ENCODE measurements at places on chromosomes 1 and 21.

DNA sequence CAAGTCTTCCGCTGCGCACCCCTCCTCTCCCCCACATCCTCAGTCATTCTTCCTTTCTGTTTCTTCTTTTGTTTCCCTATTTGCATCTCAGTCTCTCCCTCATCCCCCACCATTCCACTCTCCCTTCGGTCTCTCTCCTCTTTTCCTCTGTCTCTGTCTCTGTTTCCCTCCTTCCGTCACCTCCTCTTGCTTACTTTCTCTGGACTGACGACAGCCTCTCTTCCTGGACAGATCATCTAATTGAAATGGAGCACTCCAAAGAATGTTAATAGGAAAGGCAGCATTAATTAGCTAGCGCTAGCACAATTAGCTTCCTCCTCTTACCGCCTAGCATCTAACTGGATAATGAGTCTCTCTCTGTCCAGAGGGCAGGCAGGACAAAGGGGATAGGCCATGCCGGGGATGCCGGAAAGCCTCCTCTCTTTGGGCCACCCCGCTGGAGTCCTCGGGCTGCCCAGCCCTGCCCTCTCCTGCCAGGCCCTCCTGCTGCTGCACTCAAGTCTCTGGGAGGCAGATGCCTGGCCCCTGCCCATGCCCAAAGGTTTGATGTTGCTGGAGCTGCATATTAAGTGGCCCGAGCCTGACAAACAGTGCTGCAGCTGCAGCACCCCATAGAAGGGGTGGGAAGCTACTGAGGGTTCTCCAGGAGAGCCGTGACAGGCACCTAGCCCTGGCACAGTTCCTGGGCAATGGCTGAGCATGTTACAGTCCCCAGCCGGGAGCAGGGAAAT lies 20.8 kb downstream of the DISP3 start:
- DNase-seq = no peak

- no peak for DNase-seq
Measured at GRCh38 chr1:157292809-157293564, 154.8 kb upstream of the ETV3 start.

DNA sequence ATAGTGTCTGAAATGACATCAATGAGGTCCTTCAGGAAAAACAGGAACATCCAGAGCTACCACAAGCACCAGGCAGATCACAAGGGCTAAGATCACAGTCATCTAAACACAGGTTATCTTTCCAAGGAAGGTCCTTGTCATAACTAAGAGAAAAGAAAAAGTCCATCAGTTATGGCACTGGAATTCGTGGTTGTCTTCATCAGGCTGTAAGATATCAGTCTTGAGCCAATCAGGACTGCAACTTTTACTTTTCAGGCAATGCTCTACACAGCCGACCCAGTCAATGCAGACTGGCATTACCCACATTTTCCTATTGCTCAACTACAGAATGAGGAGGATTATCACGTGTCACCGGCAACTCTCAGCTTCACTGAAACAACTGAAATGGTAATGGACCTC lies 26.4 kb downstream of the SORT1 start:
- no peak for DNase-seq

DNA sequence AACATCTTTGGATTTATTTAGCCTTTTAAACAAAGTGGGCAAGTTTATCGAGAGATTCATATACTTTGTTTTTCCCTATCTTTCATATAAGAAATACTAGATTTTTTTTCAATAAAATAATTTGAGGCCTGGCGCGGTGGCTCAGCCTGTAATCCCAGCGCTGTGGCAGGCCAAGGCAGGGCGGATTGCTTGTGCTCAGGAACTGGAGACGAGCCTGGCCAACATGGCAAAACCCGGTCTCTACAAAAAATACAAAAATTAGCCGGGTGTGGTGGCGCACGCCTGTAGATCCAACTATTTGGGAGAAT lies 1.6 kb upstream of the CDC14A start:
- no peak for DNase-seq

DNA sequence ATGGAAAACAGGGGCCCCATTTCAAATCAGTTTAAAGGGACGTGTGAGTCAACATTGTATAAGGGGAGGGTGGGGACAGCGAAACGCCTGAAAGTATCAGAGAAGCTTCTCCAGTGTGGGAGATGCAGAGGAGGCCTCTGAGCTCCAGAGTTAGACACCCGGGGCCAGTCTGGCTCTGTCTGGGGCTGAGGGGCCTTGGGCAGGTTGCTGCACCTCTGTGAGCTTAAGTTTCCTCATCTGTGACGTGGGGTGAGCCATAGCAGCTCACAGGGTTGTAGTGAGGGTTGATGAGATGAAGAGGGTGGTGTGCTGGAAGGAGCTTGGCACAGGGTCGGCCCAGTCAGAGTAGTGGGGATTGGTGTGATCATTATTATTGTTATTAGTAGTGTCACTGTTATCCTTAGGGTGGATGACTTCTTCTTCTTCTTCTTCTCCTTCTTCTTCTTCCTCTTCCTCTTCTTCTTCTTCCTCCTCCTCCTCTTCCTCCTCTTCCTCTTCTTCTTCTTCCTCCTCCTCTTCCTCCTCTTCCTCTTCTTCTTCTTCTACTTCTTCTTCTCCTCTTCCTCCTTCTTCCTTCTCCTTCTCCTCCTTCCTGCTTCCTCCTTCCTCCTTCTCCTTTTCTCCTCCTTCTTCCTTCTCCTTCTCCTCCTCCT lies 282.0 kb downstream of the PTPRU start:
- no peak for DNase-seq

- DNase-seq = no peak
Measured at GRCh38 chr1:152444045-152444444, 30.0 kb upstream of the CRNN start.

DNA sequence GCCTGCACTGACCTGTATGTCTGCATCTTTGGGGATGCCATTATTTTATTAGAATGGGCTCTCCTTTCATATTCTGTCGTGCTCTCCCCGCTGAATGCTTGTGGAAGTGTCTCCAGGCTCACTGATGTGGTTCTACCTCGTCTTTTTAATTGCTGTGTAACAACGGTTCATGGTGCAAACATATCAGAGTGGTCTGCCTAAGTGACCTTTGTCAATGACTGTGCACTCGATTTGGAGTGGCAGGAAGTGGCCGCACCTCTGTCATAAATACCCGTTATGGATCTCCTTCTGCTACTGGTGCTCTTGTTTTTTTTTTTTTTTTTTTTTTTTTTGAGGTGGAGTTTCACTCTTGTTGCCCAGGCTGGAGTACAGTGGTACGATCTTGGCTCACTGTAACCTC lies 38.3 kb downstream of the SPSB1 start:
- no peak for DNase-seq

- DNase-seq = no peak
Measured at GRCh38 chr1:205204552-205204951, 7.0 kb downstream of the DSTYK start.

DNA sequence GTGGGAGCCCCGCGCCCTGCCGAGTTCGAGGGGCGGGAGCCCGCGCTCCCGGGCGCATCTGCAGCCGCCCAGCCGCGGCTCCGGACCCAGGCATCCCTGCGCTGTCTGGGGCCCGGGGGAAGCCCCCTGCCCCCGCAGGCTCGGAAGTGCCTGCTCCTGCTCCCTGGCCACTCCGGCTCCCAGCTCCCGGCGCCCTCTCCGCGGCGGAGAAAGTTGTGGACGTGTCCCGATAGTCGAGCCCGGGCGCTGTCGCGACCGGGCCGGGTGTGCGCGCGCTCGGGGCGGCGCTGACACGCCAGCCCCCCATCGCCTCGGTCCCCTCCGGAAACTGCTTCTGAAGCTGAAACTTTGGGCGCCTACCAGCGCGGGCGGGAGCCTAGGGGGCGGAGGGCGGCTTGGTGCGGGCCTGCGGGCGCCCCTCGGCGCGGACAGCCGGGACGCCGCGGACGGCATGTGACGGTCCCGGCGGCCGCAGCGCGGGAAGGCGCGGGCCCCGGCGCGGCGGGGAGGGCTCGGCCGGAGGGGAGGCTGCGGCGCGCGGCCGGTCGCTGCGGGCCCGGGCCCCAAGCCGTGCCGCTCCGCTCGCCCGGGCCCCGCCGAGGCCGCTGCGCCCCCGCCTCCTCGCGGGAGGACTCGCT lies 515 bp downstream of the MAN1C1 start:
- DNase-seq = no peak

GRCh38 chr1:42130061-42130660 lies 23.0 kb upstream of the GUCA2B start:
- no peak for DNase-seq

Data from WERI-Rb-1 (cell line).